ENCODE measurements at places on chromosomes 11 and 22. TPM values are rescaled to one million over a fixed set of nuclear protein-coding genes. Genes with fewer than 3 reads are reported as not detected.

GRCh38 chr11:94325681-94326080 is 21.3 kb downstream of the IZUMO1R start:
- peak; percentile 10 for DNase-seq

- DNase-seq = no peak
These were observed 22.4 kb downstream of the RTCB start for GRCh38 chr22:32389685-32390084.

GRCh38 chr11:83019888-83020579 is 51.7 kb downstream of the RAB30 start:
- DNase-seq = no peak

DNA sequence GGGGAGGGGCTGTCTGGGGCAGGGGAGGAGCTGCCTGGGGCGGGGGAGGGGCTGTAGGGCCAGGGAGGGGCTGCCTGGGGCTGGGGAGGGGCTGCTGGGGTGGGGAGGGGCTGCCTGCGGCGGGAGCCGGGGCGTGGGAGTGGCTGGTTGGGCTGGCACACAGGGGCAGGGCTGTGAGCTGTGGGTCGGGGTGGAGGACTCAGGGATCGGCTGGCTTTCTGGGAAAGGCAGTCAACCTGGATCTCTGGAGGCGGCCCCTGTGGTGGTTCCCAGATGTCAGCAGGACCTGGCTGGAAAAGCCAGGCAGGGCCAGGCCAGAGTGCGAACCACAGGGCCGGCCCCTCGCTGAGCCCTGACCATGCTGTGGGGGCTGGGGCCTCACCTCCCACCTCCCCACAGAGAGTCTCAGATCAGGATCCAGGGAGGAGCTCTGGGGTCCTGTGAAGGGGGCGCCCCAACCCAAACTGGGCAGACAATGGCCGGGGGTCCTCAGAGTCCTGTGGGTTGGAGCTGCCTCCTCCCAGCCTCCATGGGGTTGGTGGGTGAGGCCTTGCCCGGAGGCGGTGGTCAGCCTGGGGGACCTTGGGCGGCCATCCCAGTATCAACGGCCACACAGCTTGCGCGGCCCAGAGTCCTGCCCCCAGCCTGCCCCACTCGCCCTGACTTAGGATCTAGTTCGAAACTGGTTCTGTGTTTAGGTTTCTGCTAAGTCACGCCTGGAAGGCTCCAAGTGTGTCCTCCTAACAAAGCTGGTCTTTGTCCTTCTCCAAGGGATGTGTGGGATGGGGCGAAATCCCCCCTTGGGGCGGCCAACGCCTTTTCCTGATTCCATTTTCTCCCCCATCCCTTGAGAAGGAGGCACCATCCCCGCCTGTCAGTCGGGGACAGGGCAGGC is 1.9 kb downstream of the MUC5B start:
- DNase-seq = no peak

VPREB3 gene
- total RNA-seq = 0.89 TPM

All from CD4-positive, CD25-positive, alpha-beta regulatory T cell (primary cell).